Heart right ventricle (tissue), 16 donors: ENCODE measurements at places on chromosomes 6 and 20. TPM values are rescaled to one million over a fixed set of nuclear protein-coding genes. Genes with fewer than 3 reads are reported as not detected.

Gene TMEM244
- polyA plus RNA-seq: not detected

GRCh38 chr6:45619211-45619760 is 241.6 kb upstream of the SUPT3H start:
- DNase-seq: no peak

GRCh38 chr6:105302617-105303128 is 100.2 kb downstream of the PREP start:
- no peak for DNase-seq

DNA sequence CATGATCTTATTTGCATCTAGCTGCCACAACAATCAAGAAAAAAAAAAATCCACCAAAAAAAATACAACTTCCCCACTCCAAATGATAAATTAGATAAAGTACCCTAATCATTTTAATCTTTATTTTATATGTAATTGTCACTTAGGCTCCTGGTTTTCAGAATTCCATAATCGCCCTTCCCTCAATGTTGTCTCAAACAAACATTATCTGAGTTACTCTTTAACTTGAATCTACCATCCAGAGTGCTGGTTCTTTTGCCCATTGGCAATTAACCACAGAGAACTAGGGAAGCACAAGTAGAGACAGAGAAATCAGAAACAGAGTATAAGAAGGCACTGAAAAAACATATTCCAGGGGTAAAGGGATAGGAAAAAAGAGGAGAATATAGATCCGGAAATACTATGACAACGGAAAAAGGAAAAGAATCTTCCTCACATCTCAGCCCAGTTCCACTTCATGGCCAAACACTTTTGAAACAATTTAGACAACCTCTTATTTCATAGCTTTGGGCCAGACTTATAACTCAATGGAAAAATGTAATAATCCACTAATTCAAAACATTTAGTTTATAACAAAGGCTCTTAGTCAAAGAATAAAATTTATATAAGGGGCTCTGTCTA is 861 bp upstream of the NHSL1 start:
- DNase-seq: no peak
